Camera-type eye (tissue), 1 donor: ENCODE measurements at places on chromosomes 11 and 22. TPM values are rescaled to one million over a fixed set of nuclear protein-coding genes. Genes with fewer than 3 reads are reported as not detected.

Gene INS
- total RNA-seq, result not detected

Gene COX8A
- 199 TPM for total RNA-seq

Gene ETS1
- 41.1 TPM for total RNA-seq

Gene SLC22A6
- 0.88 TPM for total RNA-seq

Gene NPAS4
- 0.82 TPM for total RNA-seq

Gene LDHAL6A
- total RNA-seq, result not detected

Gene CAPN5
- total RNA-seq, result 13.4 TPM

Gene UBQLNL
- 1.2 TPM for total RNA-seq

Gene FAM180B
- 1.2 TPM for total RNA-seq

Gene SSH3
- 29.1 TPM for total RNA-seq

Gene PTPRCAP
- total RNA-seq, result 0.71 TPM

Gene MOGAT2
- not detected for total RNA-seq

Gene RTN4RL2
- 0.93 TPM for total RNA-seq

Gene AHNAK
- total RNA-seq, result 410 TPM

Gene UPB1
- 2.5 TPM for total RNA-seq

Gene ACTN3
- total RNA-seq, result 0.49 TPM

Gene RAB39A
- 16.5 TPM for total RNA-seq

Gene SAA2
- total RNA-seq, result 0.99 TPM

Gene TMEM121B
- total RNA-seq, result 7.1 TPM

Gene SIRT3
- total RNA-seq, result 26.3 TPM

Gene HORMAD2
- total RNA-seq, result 1.6 TPM

Gene CCDC89
- 4.0 TPM for total RNA-seq

Gene API5
- 167 TPM for total RNA-seq

Gene RASL10A
- total RNA-seq, result 2.9 TPM

Gene FAT3
- 83.2 TPM for total RNA-seq

Gene LTO1
- total RNA-seq, result 25.5 TPM

Gene MMP1
- not detected for total RNA-seq

Gene KDM4E
- total RNA-seq, result not detected

Gene MDK
- 221 TPM for total RNA-seq

Gene AMBRA1
- total RNA-seq, result 52.5 TPM

Gene OR2AG1
- not detected for total RNA-seq

Gene OR5M3
- not detected for total RNA-seq

Gene ARHGAP8
- 3.2 TPM for total RNA-seq

Gene APOBEC3G
- 6.5 TPM for total RNA-seq

Gene HEPN1
- not detected for total RNA-seq
